ENCODE measurements at places on chromosomes 11 and 22.

DNA sequence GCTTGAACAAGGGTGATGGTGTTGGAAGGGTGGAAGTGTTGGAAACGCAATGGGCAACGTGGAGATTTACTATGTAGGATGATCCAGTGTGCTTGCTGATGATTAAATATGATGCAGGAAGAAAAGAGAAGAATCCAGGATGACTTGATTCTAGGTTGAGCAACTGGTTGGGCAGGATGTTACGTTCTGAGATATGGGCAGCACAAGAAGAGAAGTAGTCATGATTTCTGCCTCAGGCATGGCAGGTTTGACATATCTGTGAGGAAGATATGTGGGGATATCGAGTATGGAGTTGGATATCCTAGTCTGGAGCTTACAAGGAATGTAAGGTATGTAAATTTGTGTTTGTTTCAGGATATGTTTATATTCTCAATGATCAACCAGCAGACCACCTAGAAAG, 1.9 kb downstream of the OR52K1 start:
- DNase-seq, result no peak

DNA sequence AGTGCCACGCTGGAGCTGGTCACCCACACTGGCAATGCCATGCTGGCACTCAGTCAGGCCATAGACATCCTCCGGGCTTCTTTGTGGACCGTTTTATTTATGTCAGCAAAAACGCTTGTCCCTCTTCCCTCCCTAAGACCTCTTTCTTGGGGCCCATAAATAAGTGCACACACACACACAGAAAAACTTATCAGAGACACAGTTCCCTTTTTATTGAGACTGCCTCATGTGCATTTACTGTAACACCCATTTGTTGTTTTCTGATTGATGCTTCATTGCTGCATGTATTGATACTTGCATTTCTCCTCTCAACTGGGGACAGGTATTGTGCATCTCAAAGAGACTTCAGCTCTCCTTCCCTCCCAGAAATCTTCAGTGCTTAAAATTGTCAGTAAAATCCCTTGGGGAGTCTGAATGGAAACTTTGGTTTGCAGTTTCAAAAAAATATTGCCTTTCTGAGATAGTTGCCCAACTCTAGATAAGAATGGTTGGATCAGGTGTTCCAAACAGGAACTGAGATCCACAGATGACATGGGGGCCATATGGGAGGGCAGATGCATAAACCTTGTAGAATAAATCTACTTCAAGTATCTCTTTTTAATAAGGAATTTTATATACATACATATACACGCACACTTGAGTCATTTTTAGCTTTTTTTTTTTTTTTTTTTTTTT, 50.9 kb downstream of the PPP2R1B start:
- no peak for DNase-seq

GRCh38 chr11:109019342-109019936, 354.6 kb downstream of the DDX10 start:
- no peak for DNase-seq

DNA sequence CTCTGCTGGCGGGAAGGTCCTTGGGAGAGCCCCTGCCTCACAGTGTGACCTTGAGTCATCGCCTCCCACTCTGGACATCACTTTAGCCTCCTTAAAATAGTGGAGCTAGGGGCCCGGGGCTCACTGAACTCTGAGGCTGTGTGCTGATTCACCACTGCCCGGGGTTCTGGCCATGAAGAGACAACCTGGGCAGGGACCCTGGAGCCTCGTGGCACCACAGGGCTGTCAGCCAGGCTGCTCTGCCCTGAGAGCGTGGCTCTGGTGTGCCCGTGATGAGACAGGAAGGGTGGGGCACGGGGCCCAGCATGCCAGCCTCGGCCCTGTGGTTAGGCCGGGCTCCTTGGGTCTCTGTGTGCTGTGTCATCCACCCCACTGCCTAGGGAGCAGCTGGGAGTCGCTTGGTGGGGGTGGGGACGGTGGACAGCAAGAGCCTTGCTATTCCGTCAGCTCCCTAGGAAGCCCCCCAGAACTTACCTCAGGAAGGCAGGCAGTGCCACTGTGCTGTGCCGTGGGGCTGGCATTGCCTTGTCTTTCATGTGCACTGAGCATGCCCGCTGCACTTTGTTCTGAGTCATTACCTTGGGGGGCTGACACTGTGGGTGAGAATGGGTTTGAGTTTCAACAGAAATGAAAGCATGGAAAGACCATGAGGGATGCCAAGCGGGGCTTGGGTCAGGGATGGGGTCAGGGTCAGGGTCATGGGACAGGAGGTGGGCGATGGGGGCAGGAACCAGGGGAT, 31.7 kb downstream of the TPCN2 start:
- peak; percentile 32 for DNase-seq

- DNase-seq, result no peak
Observed at GRCh38 chr11:119297938-119298337, 19.0 kb downstream of the MCAM start.

- peak; percentile 87 for DNase-seq
Observed at GRCh38 chr22:36194971-36195370, 6.6 kb downstream of the APOL4 start.

- DNase-seq, result peak; percentile 73
Observed at GRCh38 chr22:38228873-38229740, 27.3 kb downstream of the MAFF start.

GRCh38 chr22:37745548-37746365, 48.9 kb downstream of the TRIOBP start:
- DNase-seq, result peak; percentile 92

DNA sequence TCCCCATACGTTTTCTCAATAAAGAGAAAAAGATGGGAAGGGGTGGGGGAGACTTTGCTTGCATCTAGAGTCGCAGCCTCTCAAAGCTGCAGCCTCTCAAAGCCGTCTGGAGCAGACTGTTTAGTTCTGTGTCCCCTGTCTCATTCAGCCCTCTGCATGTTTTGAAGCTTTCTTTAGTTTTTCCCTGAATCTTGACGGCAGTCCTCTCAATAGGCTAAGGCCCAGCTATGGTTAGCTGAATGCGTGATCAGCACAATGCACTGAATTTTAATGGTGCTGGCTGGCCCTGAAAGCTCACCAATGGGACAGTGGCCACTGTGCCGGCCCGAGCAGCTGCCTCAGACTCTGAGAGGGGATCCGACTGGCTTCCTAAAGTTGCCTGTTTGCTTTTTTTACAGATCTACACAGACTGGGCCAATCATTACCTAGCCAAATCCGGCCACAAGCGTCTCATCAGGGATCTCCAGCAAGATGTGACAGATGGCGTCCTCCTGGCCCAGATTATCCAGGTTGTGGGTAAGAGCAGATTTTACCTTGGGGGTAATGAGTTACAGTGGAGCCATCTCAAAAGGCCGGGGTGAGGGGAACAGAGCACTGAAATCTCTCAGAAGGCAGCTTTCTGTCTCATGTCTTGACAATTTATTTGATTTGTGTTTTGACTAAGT, 119.6 kb downstream of the NAV2 start:
- DNase-seq, result no peak

DNA sequence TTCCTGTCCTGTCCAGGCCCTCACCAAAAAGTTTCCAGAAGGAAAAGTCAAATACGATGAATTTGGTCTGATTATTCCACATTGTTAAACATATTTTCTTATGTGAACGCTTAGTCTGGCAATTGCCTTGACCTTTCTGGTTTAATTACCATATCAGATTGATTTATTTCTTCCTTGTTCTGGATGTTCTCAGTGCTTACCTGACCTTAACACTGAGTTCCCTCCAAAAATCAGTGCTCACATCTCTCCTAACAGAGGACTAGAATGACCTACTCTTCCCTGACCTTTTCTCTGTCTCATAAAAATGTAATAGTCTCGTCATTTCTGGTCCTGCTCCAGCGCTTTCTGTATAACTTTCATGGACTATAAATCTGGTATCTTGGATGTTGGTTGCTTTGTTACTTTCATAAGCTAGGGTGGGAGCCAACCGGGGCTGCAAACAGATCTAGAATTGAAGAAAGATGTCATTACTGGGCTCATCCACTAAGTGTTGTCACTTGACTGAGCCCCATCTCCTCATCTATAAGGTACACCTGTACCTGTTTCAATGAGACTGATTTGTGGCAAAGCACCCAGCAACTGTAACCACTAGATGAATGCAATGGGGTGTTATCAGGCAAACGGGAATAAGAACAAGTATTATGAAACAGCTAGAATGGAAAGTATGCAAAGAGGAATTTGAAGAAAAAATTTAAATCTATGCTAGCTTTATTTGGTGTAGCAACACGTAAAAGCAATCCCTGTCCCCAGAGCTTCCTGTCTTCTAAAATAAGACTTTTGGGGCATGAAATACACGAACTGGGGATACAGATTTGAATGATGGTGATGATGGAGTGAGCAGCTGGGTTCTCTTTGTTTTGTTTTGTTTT, 2.4 kb downstream of the FADS2 start:
- peak; percentile 30 for DNase-seq

DNA sequence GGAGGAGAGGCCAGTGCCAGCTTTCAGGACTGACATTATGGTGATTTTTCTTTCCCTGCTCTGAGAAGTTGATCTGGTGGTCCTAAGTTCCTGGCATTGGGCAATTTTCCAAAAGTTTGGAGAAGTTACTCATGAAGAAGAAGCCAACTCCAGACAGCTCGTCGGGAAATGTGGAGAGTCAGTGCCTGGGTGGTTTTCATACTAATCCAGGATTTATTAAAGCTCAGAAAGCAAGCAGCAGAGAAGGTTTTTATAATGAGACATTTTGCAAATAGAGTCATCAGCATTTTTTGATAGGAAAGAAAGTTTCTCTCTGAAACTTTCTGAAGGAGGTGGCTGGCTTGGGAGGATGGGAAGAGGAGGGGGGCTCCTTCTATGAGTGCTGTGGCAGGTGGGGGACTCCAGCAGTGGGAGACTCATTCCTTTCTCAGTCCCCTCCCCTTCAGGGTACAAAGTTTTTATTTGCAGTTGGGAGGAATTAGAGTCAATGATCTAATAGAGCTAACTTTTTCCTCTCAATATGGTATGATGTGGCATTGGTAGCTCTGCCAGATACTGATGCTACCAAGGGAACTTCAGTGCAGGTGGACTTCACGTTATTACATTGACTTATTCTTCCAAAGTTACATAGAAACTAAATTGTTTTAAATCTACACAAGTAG, 55.4 kb downstream of the LIF start:
- DNase-seq, result no peak

- no peak for DNase-seq
Observed at GRCh38 chr11:65213322-65214211, 31.8 kb downstream of the CAPN1 start.

- peak; percentile 88 for DNase-seq
Observed at GRCh38 chr11:17354601-17354991, 3.0 kb downstream of the NCR3LG1 start.

GRCh38 chr11:64358907-64359711, at the start of gene RPS6KA4:
TSS of gene RPS6KA4 (plus strand) at chr11:64359162. CDS start at chr11:64359236, 74 bp downstream.
- peak; percentile 50 for DNase-seq

DNA sequence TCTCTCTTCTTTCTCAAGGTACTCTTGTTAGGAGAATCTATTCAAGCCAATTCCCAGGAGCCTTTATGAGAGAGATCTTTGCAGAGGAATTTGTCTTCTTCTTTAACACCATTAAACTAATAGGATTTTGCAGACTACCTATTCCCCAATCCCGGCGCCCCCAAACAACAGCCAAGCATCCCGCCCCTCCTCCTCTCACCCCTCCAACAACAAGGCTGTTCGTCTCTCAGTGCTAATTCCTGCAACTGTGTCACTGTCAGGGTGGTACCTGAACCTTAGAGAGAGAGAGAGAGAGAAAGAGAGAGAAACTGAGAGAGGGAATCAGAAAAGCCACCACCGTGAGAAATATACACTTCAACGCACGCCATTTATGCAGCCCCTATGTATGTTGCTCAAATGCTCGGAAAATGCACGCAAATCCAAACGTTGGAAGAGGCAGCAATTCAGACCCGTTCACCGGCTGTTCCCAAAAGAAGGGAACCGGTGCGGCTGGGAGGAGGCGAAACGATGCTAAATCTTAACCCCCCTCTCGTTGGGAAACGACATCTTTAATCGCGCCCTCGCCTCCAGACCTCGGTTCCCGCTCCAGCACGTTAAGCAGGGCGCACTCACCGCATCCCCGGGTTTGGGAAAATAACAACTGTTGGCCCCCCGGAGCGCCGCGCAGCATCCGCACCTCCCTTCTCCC, 961 bp downstream of the KCNA4 start:
- DNase-seq, result no peak

GRCh38 chr11:78295347-78295746, 106.6 kb downstream of the USP35 start:
- DNase-seq, result no peak

GRCh38 chr11:1515082-1516060, 28.8 kb upstream of the MOB2 start:
- DNase-seq, result peak; percentile 61

DNA sequence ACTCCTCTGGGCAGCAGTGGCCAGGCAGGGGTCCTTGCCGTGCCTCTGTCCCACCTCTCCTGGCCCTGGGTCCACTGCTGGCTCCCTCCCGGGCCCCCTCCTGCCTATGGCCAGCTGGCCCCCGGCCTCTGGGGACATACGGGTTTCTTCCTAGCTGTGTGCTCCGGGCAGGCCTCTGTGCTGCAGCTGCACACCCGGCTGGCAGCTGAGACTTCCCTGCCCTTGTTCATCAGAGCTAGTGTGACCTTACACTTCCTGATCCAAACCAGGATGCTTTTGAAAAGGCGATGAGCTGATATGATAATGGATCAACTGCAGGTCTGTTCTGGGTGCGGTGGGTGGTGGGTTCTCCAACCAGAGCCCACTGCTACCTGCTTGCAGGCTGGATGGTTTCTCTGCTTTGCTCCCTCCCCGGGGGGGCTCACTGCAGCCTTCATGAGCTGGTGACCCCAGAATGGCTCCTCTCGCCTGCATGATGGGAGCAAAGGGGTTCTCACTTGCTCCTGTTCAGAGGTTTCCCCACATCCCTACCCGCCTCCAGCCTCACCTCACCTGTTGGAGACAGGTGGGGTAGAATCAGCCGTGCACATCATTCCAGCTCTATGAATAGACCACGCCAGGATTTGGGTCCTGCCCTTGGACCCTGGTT, 13.3 kb downstream of the B3GAT1 start:
- DNase-seq, result no peak

DNA sequence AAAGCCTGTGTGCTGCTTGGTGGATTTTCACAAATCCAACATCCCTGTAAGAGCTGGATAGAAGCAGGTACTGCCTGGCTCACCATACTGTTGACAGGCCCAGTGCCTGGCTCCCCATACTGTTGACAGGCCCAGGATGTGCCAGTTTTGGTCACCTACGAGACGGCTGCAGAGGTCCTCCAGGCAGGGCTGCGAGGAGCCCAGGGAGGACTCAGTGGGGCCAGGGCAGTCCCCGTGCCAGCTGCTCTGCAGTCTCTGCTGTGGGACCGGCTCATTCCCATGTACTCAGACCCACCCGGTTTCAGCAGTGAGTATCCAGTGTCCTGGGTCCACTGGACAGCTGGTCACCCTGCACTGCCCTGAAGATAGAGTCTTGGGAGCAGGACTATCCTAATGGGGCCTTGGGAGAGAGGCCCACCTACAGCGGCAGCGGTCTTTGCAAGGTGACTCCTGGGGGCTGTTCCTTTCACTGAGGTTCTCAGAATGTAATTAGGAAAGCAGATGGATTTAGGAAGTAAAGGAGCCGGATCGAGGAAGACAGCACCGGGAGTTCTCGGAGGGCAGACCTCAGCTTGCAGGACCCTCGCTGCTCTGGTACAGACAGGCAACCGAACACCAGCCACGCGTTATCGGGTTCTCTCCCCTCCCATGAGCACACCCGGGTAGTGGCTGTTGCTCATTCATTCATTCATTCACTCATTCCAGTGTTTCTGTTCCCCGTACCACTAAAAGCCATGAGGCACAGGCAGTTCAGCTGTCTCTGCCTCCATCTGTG, 106.1 kb downstream of the CTTN start:
- DNase-seq, result no peak

GRCh38 chr11:85307366-85307765, 319.8 kb downstream of the DLG2 start:
- no peak for DNase-seq

GRCh38 chr11:105448703-105449079, 161.2 kb upstream of the GRIA4 start:
- no peak for DNase-seq

GRCh38 chr11:61731952-61732675, 20.3 kb upstream of the MYRF start:
- no peak for DNase-seq

Measured in cardiac fibroblast (primary cell).